ENCODE measurements at places on chromosomes 4 and X.
A peak's percentile ranks its signal among the peaks of the same experiment; 100 is the strongest.

DNA sequence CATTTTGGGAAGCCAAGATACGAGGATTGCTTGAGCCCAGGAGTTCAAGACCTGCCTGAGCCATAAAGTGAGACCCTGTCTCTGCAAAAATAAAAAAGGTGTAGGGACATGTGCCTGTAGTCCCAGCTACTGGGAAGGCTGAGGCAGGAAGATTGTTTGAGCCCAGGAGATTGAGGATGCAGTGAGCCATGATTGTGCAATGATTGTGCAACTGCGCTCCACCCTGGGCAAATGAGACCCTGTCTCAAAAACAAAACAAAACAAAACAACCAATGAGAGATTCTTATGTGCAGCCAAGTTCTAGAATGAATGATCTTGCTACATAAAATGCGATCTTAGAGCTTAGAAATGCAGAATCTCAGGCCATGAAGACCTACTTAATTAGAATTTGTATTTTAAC, 22.5 kb downstream of the SLC9B2 start:
- no peak for DNase-seq
- peaks cover 3% of the 10 kb centered on the region for H3K4me1 ChIP-seq
- no peaks in the 10 kb centered on the region for H3K27me3 ChIP-seq
- peaks cover 21% of the 10 kb centered on the region for H3K36me3 ChIP-seq
- H3K27ac ChIP-seq: no peak overlapping the region

DNA sequence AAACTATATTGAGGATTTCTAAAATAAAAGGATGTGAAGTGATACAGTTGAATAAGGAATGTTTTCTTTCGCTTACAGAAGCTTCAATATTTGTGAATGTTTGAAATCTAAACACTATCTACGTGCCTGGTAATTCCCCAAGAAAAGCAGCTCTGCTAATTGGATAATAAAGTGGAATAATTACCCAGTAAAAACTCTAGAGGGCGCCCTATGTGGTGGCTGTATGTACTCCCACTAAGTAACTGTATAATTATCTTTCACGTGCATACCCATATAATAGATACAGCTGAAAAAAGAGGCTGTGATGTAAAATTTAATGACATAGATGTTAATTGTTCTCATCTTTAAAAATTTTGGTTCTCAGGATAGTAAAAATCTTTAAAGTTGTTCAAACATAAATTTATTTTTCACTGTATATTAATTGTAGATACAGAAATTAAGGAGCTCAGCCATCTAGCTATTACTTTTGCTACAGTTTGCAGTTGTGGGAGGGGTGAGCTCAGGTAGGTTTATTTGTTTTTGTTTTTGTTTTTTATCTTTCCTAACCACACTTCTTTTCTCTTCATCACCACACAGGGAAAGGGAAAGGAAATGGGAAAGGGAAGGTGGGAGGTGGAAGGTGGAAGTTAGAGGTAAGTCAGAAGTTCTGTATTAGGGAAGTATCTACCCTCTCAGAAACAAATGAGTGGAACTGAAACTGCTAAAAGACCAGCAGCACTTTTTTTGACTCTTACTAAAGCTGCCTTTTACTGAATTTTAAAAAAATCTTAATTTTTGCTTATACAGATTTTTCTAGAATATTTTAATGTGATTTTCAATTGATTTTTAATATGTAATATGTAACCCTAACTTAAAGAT, 151.7 kb upstream of the RPS6KA6 start:
- no peak overlapping the region for H3K27ac ChIP-seq
- H3K36me3 ChIP-seq: no peaks in the 10 kb centered on the region
- H3K4me3 ChIP-seq: no peak overlapping the region
- no peak for DNase-seq
- H3K4me1 ChIP-seq: no peaks in the 10 kb centered on the region

DNA sequence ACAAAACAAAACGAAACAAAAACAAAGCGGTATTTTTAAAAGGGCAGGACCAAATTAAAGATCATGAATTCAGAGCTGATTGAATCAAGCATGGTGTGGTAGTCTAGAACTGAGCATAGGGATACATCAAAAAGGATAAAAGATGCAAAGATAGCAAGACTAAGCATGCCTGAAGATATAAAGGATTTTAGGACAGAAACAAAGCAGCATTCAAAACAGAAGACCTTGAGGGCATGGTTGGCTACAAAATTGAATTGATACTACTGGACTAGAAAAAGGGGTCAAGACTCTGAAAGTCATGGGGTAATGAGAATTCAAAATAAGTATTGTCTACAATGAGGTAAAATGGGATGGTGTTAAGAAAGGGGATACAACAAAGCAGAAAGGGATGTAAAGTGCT, 41.6 kb downstream of the RAB33A start:
- H3K4me3 ChIP-seq: no peak overlapping the region
- H3K27ac ChIP-seq: no peak overlapping the region
- peaks cover 33% of the 10 kb centered on the region for H3K36me3 ChIP-seq
- peaks cover 6% of the 10 kb centered on the region for H3K4me1 ChIP-seq

GRCh38 chr4:73725985-73726384, 14.4 kb upstream of the CXCL8 start:
- H3K4me1 ChIP-seq: no peaks in the 10 kb centered on the region
- no peak for DNase-seq
- no peak overlapping the region for H3K4me3 ChIP-seq
- H3K27me3 ChIP-seq: no peaks in the 10 kb centered on the region

DNA sequence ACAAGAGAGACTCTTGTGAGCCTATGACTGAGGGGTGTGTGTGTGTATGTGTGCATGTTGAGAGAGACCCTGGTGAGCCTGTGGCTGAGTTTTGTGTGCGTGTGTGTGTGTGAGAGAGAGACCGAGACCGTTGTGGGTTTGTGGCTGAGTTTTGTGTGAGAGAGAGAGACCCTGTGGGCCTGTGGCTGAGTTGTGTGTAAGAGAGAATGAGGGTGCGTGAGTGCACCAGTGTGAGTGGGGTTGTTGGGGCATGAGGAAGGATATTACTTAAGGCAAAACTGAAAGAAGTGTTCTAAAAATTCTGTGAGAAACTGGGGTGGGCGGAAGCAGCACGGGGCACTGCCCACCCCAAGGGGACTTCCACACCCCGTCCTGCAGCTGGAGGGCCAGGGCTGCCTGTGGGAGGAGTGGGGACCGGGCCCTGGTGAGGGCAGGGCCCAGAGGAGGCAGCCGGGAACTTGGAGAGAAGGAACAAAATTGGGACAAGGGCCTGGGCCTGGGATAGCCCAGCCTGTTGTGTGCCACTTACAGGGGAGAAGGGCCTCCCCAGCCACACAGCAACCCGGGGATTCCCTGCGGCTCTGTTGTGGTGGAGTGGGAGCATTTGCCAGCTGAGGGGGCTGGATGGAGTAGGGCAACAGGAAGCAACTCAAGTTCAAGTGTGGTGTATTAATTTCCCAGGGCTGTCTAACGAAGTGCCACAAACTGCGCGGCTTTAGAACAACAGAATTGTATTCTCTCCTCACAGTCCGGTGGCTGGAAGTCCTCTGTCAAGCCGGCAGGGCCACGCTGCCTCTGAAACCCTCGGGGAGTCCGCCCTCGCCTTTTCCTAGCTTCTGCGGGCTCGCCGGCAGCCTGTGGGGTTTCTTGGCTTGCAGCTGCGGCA, 22.1 kb downstream of the TMEM131L start:
- DNase-seq: peak; percentile 76
- peaks cover 78% of the 10 kb centered on the region for H3K4me1 ChIP-seq
- peak overlapping the region; percentile 59 for H3K4me3 ChIP-seq
- peaks cover 31% of the 10 kb centered on the region for H3K36me3 ChIP-seq
- H3K27me3 ChIP-seq: no peaks in the 10 kb centered on the region
- H3K27ac ChIP-seq: peak overlapping the region; percentile 89

GRCh38 chrX:41542135-41542534, 95.0 kb downstream of the NYX start:
- no peak for DNase-seq
- H3K27me3 ChIP-seq: no peaks in the 10 kb centered on the region
- H3K36me3 ChIP-seq: peaks cover 20% of the 10 kb centered on the region
- no peak overlapping the region for H3K27ac ChIP-seq
- no peak overlapping the region for H3K4me3 ChIP-seq

DNA sequence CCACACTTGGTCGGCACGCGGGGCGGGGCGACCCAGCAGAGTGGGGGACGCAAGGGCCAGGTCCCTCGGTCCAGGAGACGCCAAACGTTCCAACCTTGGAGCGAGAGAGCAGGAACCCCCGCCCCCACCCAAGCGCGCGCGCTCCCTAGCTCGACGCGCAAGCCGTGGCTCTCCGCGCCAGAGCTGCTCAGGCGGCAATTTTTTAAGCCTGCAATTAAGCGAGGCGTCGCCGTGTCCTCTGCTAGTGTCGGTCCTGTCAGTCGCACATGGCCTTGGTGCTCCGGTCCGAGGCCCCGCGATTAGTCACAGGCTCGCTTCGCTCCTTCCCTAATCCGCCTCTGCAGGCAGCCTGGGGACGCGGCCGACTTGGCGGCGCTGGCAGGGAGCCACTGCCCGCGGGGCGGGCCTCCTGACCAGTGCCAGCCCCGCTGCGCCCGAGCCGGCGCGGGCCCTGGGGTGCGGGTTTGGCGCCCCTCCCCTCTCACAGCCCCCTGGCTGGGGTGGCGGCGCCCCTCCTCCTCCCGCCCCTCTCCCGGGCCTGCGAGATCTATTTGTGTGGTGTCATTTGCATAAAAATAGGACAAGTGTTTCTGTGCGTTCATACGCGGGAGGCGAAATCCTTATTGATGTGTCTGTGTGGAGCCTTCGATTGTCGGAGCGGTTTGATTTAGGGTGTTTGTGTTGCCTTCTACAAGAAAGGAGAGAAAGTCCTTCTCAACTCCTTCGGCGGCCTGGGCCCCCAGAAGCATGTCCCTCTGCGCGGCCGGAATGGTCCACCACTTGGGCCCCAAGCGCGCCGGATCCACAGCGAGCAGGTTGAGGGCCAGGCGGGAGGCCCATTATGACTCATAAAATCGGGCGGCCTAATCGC, 9.8 kb upstream of the BCOR start:
- H3K27ac ChIP-seq: peak overlapping the region; percentile 83
- DNase-seq: peak; percentile 27
- H3K27me3 ChIP-seq: peaks cover 24% of the 10 kb centered on the region
- H3K36me3 ChIP-seq: no peaks in the 10 kb centered on the region
- peaks cover 21% of the 10 kb centered on the region for H3K4me1 ChIP-seq

GRCh38 chr4:40143926-40144508, 52.8 kb upstream of the RHOH start:
- peaks cover 1% of the 10 kb centered on the region for H3K4me1 ChIP-seq
- H3K4me3 ChIP-seq: no peak overlapping the region
- no peaks in the 10 kb centered on the region for H3K27me3 ChIP-seq
- H3K27ac ChIP-seq: no peak overlapping the region
- peaks cover 57% of the 10 kb centered on the region for H3K36me3 ChIP-seq
- DNase-seq: no peak

- no peaks in the 10 kb centered on the region for H3K27me3 ChIP-seq
- H3K4me1 ChIP-seq: no peaks in the 10 kb centered on the region
- no peak for DNase-seq
Observed at GRCh38 chrX:123814343-123814742, 45.5 kb upstream of the XIAP start.

- no peak for DNase-seq
- no peak overlapping the region for H3K4me3 ChIP-seq
- no peaks in the 10 kb centered on the region for H3K36me3 ChIP-seq
- no peaks in the 10 kb centered on the region for H3K4me1 ChIP-seq
Observed at GRCh38 chrX:2677764-2678163, 13.3 kb upstream of the CD99 start.

DNA sequence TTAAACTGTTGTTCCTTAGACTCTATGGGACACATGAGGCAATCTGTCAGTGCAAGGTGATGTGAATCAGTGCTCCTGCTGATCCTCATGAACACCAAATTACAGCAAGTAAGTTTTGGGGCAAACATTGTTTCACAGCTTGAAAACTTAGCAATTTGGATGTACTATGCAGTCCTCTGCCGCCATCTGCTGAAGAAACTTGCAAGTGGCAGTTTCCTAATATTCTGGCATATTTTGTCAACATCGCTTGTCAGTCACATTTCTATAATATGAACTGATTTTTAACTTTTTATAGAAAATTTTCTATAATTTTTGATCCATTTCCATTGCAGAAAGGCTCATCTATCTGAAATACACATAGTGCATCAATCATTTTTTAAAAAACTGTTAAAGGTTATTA, 56.3 kb downstream of the ZAR1 start:
- no peak overlapping the region for H3K27ac ChIP-seq
- peak; percentile 62 for DNase-seq
- no peaks in the 10 kb centered on the region for H3K27me3 ChIP-seq
- peaks cover 49% of the 10 kb centered on the region for H3K36me3 ChIP-seq
